CD4-positive, alpha-beta T cell treated with Interleukin-15 for 4 hours (primary cell): ENCODE measurements at places on chromosomes 7 and 10.

DNA sequence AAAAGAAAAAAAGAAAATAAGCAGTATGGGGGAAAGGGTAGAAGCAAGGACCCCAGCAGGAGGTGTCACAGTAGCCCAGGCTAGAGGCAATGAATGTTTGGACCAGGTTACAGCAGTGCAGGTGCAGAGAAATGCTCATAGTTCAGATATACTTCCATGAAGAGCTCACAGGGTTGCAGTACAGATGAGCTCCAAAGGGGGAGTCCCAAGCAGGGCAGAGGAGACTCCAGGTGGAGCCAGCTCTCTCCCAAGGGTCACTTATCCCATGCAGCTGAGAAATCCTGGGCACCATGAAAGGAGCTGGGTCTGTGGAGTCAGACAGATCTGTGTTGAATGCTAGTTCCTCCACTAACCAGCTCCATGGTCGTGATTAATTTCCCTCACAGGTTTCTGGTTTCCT, 174.9 kb downstream of the C7orf25 start:
- no peak for DNase-seq

GRCh38 chr10:69883310-69884023, 81.8 kb downstream of the COL13A1 start:
- no peak for DNase-seq

- DNase-seq, result no peak
Measured at GRCh38 chr10:121326905-121327304, 271.3 kb downstream of the FGFR2 start.

DNA sequence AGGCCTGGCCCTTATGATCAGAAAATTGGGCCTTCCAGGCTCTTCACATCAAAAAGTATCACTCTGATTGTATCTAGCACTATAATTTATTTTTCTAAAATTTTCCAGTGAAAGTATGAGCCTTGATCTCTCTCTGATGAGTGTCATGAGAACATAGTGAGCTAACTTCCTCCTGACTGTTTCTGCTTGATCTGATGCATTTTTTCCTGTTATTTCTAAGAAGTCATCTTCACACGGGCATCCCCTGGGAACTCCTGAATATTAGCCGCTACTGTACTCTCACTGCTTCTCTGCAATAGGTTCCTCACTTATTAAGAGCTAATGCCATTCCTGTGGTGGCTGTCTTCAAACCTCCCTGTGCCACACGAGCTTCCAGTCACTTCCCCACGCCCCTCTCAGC, 63.1 kb upstream of the ZPBP start:
- peak; percentile 10 for DNase-seq

GRCh38 chr7:35380739-35381224, 126.9 kb upstream of the TBX20 start:
- DNase-seq, result no peak

- no peak for DNase-seq
Measured at GRCh38 chr7:48207155-48207675, 36.0 kb downstream of the ABCA13 start.

GRCh38 chr7:156106107-156106426, 293.8 kb upstream of the SHH start:
- no peak for DNase-seq

DNA sequence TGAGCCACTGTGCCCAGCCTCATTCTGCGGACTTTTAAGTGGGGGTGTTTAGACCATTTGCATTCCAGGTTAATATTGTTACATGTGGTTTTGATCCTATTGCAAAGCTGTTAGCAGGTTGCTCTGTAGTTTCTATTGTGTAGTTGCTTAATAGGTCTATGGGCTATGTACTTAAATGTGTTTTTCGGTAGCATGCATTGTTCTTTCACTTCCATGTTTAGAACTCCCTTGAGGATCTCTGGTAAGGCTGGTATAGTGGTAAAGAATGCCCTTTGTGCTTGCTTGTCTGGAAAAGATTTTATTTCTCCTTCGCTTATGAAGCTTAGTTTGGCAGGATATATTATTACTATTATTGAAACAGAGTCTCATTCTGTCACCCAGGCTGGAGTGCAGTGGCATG, 13.4 kb upstream of the LRRD1 start:
- DNase-seq, result no peak

GRCh38 chr7:108456845-108457540, 757 bp upstream of the NRCAM start:
- DNase-seq, result no peak

DNA sequence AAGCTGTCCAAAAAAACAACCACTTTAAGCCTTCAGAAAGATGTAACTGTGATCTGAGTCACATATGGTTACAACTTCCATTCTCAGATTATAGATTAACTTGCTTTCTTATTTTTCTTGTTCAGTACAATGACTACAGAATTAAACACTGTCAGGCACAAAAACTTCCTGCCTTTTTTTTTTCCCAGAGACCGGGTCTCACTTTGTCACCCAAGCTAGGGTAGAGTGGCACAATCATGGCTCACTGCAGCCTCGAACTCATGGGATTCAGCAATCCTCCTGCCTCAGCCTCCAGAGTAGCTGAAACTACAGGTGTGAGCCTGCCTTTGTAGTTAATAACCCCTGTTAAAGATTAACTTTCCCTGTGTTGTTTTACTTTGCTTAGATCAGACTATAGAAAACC, 163.2 kb downstream of the AVL9 start:
- DNase-seq, result no peak

GRCh38 chr10:99432881-99433280, 2.5 kb upstream of the GOT1 start:
- DNase-seq, result no peak

- no peak for DNase-seq
Measured at GRCh38 chr7:4079956-4080355, 602.1 kb upstream of the FOXK1 start.

DNA sequence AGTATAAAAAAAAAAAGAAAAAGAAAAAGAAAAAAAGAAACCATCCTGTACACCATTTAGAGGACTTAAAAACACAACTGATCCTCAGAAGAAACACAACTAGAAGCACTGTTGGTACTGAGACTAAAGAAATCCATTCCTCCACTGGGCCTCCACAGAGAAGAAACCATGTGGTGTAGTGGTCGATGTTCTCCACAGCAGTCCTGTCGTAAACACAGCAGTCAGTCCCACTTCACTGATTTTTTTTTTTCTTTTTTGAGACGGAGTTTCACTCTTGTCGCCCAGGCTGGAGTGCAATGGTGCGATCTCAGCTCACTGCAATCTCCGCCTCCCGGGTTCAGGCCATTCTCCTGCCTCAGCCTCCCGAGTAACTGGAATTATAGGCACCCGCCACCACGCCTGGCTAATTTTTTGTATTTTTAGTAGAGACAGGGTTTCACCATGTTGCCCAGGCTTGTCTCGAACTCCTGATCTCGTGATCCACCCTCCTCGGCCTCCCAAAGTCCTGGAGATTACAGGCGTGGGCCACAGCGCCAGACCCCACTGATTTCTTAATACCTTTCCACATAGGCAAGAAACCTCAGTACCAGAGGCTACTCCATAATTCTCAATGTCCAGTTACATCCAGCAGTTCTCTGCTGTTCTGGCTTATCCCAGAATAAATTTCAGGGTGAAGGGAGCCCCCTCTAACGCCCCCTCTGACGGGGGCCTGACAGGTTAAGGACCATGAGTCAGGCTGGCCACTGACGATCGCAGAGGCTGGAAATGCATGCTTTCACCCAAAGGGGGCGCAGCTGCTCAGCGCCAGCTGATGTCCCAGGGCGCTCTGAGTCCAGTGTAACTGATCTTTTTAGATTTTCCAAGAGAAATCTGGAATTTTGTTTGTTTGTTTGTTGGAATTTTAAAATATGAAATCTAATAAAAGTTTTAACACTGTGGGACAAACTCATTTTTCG, 24.8 kb upstream of the FFAR4 start:
- DNase-seq, result peak; percentile 13

- DNase-seq, result no peak
Measured at GRCh38 chr10:112126901-112127300, 56.7 kb downstream of the GPAM start.

GRCh38 chr10:48517911-48518811, 86.7 kb downstream of the ARHGAP22 start:
- no peak for DNase-seq

DNA sequence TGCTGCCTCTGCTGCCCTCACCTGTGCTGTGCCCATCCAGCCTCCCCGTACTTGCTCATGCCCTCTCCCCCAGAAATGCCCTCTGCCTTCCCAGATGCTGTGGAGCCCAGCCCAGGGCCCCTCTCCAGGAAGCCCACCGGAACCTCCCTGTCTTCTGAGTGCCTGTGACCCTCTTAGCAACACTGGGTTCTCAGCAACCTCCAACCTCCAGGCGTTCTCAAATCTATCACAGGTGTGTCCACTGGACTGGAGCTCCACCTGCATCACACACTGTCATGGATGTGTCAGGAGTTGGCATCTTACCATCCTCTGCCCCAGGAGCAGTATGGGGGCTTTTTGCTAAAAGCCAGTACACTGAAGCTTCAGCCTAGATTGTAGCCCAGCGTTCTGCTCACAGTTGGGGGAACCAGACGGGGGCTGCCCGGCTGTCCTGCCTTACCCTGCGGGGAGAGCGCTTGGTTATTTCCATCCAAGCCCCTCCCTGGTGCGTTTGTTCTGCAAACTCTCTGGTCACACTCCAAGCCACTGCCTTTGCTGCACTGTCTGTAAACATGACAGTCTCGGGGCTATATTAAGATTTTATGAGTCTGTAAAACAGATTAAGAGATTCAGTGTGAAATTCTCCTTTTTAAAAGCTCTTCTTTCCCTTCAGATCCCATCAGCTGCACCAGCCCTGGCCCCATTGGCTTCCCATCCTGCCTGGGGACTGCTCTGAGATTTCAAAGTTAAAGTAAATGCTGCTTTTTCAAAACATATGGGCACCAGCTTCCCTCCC, 71.3 kb upstream of the CPXM2 start:
- DNase-seq, result no peak

- DNase-seq, result no peak
Measured at GRCh38 chr10:100100651-100101184, 19.0 kb upstream of the CPN1 start.

- no peak for DNase-seq
Measured at GRCh38 chr7:78017591-78018100, 219.1 kb downstream of the PHTF2 start.

GRCh38 chr7:31734456-31734855, 47.4 kb downstream of the PPP1R17 start:
- DNase-seq, result no peak
